ENCODE measurements at places on chromosomes 4 and X. TPM values are rescaled to one million over a fixed set of nuclear protein-coding genes. Genes with fewer than 3 reads are reported as not detected.
A peak's percentile ranks its signal among the peaks of the same experiment; 100 is the strongest.

- H3K27ac ChIP-seq, result peak overlapping the region; percentile 24
- H3K4me1 ChIP-seq, result no peaks in the 10 kb centered on the region
- DNase-seq, result no peak
- H3K27me3 ChIP-seq, result no peaks in the 10 kb centered on the region
- no peaks in the 10 kb centered on the region for H3K36me3 ChIP-seq
- H3K4me3 ChIP-seq, result no peak overlapping the region
Measured at GRCh38 chr4:81954271-81954670, 419.5 kb downstream of the HNRNPD start.

DNA sequence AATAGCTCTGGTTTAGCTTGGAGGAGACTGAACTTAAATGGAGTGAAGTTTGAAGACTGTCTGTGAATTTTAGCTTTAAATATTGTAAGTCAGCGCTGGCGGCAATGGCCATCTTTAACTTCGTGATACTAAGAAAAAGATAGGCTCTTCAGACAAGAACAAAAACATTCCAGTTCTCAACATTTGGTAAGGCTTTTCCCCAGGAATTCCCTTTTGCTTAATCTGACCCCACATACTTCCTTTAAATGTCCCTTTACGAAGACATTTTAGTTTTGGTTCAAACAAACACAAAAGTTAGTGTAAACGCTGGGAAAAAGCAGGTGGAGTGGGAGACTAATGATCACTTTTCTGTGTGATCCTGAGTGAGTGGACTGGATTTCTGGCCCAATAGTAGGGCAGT, 106.2 kb downstream of the MAML3 start:
- H3K4me1 ChIP-seq, result peaks cover 10% of the 10 kb centered on the region
- H3K36me3 ChIP-seq, result no peaks in the 10 kb centered on the region
- H3K4me3 ChIP-seq, result no peak overlapping the region
- DNase-seq, result no peak
- no peaks in the 10 kb centered on the region for H3K27me3 ChIP-seq
- peak overlapping the region; percentile 87 for H3K27ac ChIP-seq

- H3K36me3 ChIP-seq, result no peaks in the 10 kb centered on the region
- H3K27me3 ChIP-seq, result peaks cover 87% of the 10 kb centered on the region
- H3K4me3 ChIP-seq, result peak overlapping the region; percentile 7
- H3K4me1 ChIP-seq, result no peaks in the 10 kb centered on the region
- peak; percentile 54 for DNase-seq
Measured at GRCh38 chr4:3485011-3485791, 22.1 kb downstream of the DOK7 start.

DNA sequence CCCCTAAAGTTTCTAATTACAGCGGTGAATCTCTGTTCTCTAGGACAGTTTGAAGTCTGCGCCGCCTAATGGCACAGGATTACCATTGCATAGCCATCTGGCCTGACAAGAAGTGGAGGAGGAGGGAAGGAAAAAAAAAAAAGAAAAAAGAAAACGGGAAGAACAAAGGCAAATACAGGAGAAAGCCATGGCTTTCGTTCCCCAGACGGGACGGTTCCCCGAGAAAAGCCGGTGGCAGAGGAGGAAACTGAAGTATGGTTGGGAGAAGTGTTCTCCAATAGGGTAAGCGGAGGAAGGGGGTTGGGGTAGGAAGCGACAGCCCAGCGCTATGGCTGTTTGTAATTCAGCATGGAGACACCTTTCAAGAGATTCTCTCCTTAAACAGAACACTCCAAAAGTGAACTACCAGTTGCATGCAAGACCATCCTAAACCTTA, 80.8 kb downstream of the HMGN5 start:
- peak overlapping the region; percentile 29 for H3K4me3 ChIP-seq
- peak; percentile 71 for DNase-seq
- no peaks in the 10 kb centered on the region for H3K4me1 ChIP-seq
- no peak overlapping the region for H3K27ac ChIP-seq
- no peaks in the 10 kb centered on the region for H3K27me3 ChIP-seq

DNA sequence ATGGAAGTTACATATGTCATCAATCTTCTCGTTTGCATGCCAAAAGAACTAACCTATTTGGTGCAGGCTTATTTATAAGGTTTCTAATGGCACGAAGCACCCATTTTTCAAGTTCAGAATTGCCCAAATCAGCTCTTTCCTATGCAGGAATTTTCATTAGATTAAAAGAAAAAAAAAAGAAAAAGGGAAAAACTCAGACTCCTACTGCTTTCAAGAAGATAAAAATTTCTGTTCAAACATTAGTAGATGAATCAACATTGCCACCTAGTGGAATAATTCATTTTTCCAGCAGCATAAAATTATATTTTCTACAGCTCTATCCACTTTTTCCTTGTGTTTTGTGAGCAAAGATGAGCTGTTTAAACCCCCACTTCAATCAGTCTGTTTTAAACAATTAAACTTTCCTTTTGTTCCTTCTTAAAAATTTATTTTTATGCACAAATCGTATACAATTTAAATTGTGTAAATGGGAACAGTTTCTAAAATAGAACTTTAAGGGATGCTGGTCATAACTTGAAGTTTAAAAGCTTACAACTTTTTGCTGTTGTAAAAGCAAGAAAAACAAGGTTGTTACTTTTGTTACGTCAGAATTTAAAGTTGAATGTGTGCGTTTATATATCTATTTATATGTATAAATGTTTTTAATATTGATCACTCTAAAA, 309.9 kb downstream of the ARAP2 start:
- H3K36me3 ChIP-seq, result no peaks in the 10 kb centered on the region
- no peaks in the 10 kb centered on the region for H3K27me3 ChIP-seq
- no peaks in the 10 kb centered on the region for H3K4me1 ChIP-seq

- H3K27ac ChIP-seq, result no peak overlapping the region
- no peaks in the 10 kb centered on the region for H3K36me3 ChIP-seq
- H3K27me3 ChIP-seq, result no peaks in the 10 kb centered on the region
- H3K4me3 ChIP-seq, result no peak overlapping the region
Measured at GRCh38 chr4:186168750-186169149, 22.6 kb upstream of the CYP4V2 start.

GRCh38 chrX:138930583-138930945, 219.0 kb upstream of the FGF13 start:
- H3K4me1 ChIP-seq, result no peaks in the 10 kb centered on the region
- H3K27ac ChIP-seq, result no peak overlapping the region
- no peaks in the 10 kb centered on the region for H3K27me3 ChIP-seq
- H3K4me3 ChIP-seq, result no peak overlapping the region
- DNase-seq, result no peak

- DNase-seq, result no peak
- no peaks in the 10 kb centered on the region for H3K36me3 ChIP-seq
- no peak overlapping the region for H3K27ac ChIP-seq
- no peak overlapping the region for H3K4me3 ChIP-seq
Measured at GRCh38 chr4:48960988-48961635, 25.0 kb upstream of the CWH43 start.

- H3K36me3 ChIP-seq, result no peaks in the 10 kb centered on the region
- H3K4me3 ChIP-seq, result no peak overlapping the region
- H3K27me3 ChIP-seq, result no peaks in the 10 kb centered on the region
- no peak for DNase-seq
Measured at GRCh38 chr4:44132526-44132925, 316.1 kb downstream of the KCTD8 start.

DNA sequence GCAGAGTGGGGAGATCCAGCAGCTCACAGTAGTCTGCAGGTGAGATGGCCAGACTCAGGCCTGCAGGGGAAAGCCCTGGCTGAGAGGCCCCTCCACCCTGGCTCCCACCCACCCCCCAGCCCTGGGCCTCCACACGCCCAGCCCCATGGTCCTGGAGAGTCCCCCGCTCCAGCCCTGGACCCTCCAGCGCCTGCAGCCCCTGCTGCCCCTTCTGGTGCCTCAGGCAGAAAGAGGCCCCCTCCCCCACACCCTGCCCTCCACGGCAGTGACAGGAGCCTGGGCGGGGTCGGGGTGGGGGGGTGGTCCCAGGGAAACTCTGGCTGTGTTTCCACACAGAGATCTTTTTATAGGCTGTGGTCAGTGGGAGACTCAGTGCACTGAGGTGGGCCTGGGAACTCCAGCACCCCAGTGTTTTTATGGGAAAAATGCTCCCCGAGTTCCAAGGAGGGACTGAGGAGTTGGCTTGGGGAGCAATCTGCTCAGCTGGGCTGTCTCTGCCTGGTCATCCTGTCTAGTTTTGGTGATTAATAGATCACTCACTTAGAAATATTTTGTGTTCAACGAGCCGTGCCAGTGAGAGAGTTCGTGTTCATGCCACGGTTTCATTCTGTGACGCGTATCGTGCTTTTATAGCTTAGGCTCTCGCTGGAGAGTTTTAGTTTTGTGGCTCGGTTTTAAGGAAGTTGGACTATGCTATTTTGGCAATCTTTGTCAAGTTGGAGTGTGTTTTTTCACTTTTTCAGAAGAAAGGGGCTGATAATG, 53.1 kb upstream of the HGFAC start:
- peaks cover 16% of the 10 kb centered on the region for H3K36me3 ChIP-seq
- DNase-seq, result no peak
- peak overlapping the region; percentile 77 for H3K27ac ChIP-seq
- H3K4me1 ChIP-seq, result no peaks in the 10 kb centered on the region

- no peak overlapping the region for H3K27ac ChIP-seq
- H3K4me3 ChIP-seq, result no peak overlapping the region
- no peak for DNase-seq
- H3K27me3 ChIP-seq, result no peaks in the 10 kb centered on the region
Measured at GRCh38 chrX:7606039-7606652, 236.8 kb upstream of the VCX start.

- no peaks in the 10 kb centered on the region for H3K36me3 ChIP-seq
- H3K27me3 ChIP-seq, result no peaks in the 10 kb centered on the region
- no peak for DNase-seq
- peaks cover 5% of the 10 kb centered on the region for H3K4me1 ChIP-seq
Measured at GRCh38 chr4:74770226-74770910, 24.0 kb downstream of the BTC start.

Gene CXorf49
- not detected for polyA plus RNA-seq

Gene STK32B
- polyA plus RNA-seq, result 0.75 TPM

Gene SSX2
- polyA plus RNA-seq, result not detected

Gene SH2D1A
- polyA plus RNA-seq, result 0.36 TPM

Gene ARHGAP4
- polyA plus RNA-seq, result 57.1 TPM

Gene C4orf50
- 0.49 TPM for polyA plus RNA-seq

Gene JCHAIN
- 175 TPM for polyA plus RNA-seq

Measured in small intestine (tissue), 16 donors.